ENCODE measurements at places on chromosomes 6 and 20.

DNA sequence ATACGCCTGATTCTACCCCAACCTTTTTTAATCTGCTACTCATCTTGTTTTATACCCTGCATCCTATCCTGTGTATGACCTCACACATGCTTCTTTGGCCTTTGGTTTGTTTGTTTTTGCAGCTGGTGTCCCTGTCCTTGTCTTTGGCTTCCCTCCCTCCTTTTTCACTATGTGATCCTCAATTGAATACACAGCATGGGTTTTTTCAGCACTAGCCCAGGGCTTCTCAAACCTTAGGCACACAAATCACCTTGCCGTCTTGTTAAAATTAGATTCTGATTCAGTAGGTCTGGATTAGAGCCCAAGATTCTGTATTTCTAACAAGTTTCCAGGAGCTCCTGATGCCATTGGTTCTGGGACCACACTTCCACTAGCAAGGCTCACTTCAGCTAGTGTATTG is 321.5 kb upstream of the MAN1A1 start:
- no peak for DNase-seq

DNA sequence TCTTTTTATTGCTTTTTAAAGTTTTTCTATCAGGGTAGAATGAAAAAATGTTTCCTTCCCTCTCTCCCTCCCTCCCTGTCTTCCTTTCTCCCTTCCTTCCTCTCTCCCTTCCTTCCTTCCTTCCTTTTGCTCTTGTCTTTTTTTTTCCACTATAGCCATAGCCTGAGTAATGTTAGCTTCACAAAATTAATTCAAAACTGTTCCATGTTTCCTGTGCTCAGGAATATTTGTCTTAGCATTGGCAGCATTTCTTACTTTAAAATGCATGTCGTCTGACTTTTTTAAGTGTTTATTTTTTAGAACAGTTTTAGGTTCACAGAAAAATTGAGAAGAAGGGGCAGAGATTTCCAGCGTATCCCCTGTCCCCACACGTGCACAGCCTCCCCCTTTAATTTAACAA is 730.8 kb upstream of the CITED2 start:
- no peak for DNase-seq

DNA sequence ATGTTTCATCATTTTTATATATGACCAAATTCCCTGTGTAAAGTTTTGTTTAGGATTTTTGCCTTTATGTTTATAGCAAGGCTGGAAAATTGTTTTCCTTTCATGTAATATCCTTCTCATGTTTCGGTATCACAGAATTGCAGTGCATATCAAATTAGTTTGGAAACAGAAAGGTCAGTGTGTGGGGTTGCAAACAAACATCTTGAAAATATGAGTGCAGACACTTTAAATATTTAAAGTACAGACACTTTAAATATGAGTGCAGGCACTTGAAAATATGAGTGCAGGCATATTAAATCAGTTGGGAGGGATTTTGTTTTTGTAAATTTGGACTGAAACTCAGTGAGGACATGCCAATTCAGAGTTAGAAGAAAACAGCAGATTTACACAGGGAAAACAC is 6.5 kb downstream of the SLPI start:
- no peak for DNase-seq

GRCh38 chr20:48025661-48026060 is 240.4 kb upstream of the SULF2 start:
- peak; percentile 49 for DNase-seq

DNA sequence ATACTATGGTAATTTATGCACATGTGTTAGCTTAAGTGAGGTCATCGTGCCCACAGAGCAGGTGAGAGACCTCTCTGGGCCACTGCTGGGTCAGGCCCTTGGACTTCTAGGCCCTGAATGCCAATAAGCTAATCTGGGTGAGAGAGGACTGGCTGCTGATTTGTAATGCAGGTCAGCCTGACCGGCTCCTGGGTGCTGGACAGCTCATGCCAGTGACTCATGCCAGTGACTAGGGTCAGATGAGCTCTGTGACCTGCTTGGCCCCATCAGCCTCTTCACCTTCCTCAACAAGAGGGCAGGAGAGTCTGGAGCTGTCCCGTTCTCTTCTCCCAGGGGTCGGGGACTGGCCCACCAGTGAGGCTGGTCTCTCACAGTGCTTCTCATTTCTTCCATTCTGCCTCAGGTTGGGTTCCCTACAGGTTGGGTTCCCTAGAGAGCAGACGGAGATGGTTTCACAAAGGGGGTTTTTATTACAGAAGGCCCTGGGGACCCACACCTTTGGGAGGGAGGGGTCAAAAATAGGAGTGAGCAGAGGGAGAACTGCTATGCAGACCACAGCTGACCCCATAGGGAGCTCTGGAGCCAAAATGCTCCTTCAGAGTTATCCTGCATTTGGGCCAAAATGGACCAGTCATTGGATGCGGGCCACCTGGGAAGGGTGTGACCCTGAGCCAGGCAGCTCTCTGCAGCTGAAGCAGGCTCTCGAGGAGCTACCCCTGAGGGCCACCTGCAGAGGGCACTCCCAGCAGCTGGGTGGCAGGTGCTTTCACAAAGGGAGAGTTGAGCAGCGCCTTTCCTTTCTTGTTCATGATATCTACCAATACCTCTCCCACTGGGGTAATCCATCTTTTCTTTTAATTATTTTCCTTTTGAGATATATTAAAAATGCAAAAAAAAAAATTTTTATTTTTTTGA is 2.2 kb upstream of the OXT start:
- DNase-seq: no peak

DNA sequence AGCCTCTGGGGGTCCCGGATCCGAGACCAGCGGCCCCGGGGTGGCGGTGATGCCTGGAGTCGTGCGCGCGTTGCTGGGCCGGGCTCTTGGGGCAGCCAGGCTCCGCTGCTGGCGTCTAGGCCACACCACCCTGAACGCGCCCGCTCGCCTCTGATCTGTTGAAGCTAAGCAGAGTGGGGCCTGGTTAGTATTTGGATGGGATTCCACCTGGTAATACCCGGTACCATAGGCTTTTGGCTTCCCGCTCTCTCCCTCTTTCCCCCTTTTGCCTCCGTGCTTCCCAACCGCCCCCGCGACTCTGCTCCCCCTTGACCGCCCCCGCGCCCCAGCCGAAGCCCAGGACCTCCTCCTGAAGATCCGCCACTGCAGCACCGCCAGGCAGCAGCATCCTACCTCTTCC is 1383.5 kb upstream of the DEFB115 start:
- peak; percentile 44 for DNase-seq

DNA sequence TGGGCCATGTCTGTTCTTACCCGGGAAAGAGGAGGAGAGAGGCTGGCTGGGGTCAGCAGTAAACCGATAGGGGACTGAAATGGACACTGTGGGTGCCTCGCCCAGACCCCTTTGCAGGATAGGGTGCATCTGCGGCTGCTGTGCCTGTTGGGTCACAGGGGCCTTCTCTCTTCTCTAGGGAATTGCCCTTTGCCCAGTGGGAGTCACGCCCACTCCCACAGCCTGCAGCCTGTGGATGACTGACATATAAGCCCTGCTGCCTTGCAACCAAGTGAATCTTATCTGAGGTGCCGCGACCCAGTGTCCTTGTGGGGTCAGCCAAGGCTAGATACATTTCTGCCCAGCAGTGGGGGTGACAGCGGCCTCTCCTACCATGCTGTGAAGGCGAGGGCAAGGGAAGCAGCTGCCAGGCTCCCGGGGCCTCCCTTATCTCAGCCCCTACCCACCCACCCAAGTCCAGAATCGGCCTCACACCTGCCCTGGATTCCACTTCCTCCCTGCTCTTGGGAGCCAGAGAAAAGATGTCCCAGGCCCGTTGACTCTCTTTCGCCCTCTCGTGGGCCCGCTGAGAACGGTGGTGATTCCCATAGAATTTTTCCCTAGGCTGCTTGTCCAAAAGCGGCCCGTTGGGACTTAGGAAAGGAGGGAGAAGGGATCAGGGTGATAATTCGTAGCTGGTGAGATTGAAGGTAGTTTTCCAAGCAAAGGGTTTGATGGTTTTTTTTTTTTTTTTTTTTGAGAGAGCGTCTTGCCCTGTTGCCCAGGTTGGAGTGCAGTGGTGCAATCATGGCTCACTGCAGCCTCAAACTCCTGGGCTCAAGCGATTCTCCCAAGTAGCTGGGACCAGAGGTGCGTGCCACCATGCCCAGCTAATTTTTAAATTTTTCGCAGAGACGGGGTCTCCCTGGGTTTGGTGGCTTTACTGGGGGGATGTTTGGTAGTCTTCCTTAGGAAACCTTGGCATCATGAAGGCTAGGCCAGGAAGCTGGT is 76.4 kb upstream of the RNF24 start:
- peak; percentile 58 for DNase-seq
